Stimulated activated CD8-positive, alpha-beta memory T cell treated with anti-CD3 and anti-CD28 coated beads, Interleukin-2, amount 100 ng/mL, for 1 hour (primary cell): ENCODE measurements at places on chromosomes 3 and 15.

- DNase-seq, result no peak
Measured at GRCh38 chr15:81000144-81000623, 539 bp upstream of the TLNRD1 start.

- no peak for DNase-seq
Measured at GRCh38 chr3:193757457-193757856, 164.4 kb downstream of the OPA1 start.

DNA sequence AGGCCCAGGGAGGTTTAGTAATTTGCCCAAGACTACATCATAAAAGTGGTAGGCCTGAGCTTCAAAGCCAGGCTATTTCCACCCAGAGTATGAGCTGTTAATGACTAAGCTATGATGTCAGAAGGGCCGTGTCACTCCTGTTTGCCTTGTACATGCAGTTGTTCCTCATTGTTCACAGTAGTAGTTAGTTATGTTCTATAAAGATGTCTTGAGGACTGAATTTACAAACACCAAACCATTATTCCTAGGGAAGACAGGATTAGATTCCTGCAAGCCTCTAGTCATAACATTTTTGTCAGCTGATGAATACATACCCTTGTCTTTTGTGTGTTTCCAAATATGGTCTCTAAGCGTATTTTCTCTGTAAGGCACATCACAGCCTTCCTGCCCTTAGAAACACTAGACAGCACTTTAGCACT, 20.9 kb upstream of the LARS2 start:
- no peak for DNase-seq

- DNase-seq, result no peak
Measured at GRCh38 chr3:186413615-186414415, 51.8 kb upstream of the DGKG start.

GRCh38 chr15:28964098-28964497, 78.3 kb downstream of the APBA2 start:
- DNase-seq, result no peak

- no peak for DNase-seq
Measured at GRCh38 chr3:48709051-48709461, 8.0 kb downstream of the IP6K2 start.

GRCh38 chr15:57146506-57147201, 228.2 kb downstream of the TCF12 start:
- no peak for DNase-seq

- no peak for DNase-seq
Measured at GRCh38 chr3:56468184-56469106, at the start of gene ERC2. Gene ERC2, minus strand, starts transcription at chr3:56468467.

DNA sequence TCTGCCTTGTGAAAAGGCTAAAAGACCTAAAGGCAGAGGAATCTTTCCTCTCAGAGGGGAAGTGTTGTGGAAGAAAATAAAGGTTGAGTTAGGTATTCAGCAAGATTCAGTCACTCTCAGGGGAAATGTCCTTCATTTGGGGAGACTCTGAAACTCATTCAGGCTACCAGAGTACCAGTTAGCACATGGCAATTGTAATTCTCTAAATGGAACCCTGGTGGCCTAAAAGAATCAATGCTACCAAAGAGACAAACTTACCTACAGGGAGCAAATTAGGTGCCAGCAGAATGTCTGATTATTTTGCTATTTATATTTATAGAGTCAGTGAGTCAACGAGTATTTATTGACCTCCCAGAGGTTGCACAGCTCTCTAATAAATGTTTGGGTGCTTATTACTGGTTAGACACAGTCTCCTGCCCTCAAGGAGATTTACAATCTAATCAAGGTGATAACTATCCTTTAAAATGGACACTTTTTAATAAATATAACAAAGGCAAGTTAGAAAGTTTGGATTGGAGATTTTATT, 33.9 kb upstream of the CDIN1 start:
- DNase-seq, result no peak

- DNase-seq, result no peak
Measured at GRCh38 chr3:23437484-23438145, 234.5 kb downstream of the UBE2E2 start.

DNA sequence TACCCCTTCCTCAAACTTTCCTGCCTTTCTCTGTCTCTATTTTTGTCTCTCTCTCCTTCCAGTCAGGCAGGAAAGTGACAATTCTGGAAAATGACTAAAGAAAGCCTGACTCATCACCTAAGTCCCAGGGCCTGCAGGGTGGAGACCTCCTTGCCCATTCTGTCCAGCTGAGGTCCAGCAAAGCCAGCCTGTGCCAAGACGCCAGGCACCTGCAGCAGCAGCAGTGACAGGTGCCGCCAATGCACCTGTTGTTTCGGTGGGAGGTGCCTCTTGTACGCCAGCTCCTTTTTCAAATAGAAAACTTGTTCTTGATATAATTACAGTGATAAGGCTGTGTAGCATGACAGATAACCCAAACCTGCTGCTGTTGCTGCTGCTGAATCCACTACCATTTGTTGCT, 501.3 kb downstream of the NTRK3 start:
- no peak for DNase-seq

DNA sequence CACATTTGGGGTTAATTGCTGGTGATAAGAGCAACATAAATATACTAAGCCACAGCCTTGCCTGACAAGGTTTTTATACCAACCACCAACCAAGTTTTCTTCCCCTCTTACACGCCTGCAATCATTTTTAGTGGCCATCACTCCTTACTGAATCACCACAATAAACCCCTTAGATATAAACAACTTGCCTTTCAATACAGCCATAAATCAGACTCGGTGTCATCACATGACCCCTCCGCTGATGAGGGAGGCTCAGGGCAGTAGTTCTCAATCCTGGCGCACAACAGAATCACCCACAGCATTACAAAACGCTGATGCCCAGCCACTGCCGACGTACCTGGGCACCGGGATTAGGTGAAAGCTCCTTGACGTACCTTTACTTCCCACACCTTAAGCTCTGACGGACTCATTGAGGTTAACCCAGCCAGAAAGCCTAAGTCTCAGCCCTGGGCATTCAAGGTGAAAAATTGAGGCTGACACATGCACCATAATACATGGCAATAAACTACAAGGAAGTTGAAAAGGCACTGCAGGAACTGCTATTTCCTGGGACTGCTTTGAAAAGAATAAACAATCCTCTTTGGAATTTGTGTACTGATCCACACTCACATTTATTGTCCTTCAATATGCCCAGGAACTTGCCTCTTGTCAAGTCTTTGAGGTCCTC, 17.1 kb downstream of the ADCY5 start:
- DNase-seq, result no peak

DNA sequence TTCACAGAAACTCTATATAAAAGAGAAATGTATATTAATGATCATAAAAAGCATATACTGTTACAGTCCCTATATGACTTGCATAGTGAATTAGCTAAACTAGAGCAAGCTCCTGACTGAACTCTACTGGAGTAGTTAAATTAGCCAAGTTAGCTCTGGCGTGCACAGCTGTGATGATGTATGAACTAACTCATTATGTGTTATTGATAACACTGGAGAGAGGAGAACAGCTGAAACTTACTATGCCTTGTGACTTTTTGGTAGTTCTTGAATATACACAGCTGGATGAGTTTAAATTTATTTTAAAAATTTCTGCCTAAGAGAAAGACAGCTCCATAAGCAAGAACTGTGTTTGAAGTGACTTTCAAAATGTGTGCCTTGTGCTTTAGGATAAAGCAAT, 8.1 kb downstream of the TIPARP start:
- no peak for DNase-seq

DNA sequence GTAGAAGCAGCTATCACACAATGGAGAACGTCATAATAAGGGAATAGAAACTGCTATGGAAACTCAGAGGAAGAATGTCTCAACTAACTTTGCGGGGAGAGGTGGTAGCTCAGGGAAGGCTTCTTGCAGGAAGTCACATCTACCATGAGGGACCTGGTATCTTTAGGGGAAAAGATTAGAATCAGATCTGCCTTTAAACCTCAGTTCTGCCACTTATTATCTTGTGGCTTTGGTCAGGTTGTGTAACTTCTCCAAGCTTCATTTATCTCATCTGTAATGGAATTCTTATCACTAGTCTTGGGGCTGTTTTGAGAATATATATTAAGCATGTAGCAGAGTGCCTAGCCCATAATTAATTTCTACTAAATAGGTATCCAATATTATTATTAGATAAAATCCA, 46.4 kb upstream of the PRICKLE2 start:
- no peak for DNase-seq

GRCh38 chr15:22810853-22811338, 24.5 kb downstream of the NIPA1 start:
- no peak for DNase-seq

DNA sequence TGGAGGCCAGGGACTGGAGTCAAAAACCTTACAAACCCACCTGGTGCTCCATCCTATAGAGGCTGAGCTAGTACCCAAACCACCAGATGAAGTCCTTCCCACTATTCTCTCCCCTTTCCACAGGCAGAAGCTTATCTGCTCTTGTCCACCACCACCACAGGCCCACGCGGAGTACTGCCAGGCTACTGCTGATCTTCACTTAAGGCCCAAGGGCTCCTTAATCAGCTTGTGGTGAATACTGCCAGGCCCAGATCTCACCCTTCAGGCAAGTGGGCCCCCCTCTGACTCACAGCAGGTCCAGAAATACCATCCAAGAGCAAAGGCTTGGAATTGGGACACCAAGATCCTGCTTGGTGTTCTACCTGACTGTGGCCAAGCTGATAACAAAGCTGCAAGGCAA, 598.1 kb upstream of the CBLB start:
- DNase-seq, result no peak

DNA sequence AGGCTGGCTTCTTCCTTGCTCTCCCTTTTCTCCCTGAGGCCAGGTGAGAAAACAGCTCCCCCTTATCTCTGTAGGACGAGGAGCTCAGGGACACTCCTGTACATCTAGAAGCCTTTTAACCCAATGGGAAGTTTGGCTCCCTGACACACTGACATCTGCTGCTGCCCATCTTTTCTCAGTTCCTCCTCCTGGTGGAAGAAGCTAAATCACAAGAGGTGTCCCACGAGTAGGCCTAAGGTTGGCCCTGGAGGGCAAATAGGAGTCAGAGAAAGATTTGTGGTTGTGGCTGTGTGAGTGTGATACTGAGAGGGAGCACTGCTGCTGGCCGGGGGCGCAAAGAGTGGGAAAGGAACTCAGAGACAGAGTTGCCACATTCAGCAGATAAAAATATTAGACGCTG, 49.5 kb downstream of the ARHGAP31 start:
- no peak for DNase-seq

- no peak for DNase-seq
Measured at GRCh38 chr3:8838234-8838633, 68.8 kb upstream of the OXTR start.

- no peak for DNase-seq
Measured at GRCh38 chr3:112486811-112487505, 12.3 kb downstream of the BTLA start.

DNA sequence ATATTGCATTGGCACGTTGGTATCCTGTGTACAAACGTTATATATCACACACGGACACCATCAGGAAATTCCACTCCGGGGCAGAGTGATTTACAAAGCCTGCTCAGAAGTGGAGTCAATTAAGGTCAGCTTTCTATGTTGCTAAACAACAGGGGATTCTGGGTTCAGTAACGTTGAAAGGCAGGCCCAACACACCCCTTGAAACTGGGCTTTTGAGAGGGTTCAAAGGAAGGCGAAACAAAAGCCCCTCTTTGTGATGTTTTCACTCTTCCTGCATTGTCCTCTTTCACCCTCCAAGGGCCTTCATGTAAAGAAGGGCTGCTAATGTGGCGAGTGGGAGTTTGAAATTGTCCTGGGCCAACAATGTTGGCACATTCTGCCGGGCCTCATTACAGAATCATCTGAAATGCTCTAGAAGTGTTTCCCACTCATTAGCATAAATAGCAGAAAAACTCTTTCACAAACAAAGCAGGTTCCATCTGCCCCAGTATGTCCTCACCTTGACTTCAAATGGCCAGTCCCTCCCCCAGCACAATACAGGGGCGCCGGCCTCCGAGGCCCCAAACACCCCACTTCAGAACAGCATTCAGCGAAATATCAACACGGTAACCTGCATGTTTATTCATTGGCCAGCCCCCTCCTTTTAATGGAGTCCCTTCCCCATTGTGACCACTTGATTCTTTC, 76.4 kb downstream of the HES1 start:
- no peak for DNase-seq

DNA sequence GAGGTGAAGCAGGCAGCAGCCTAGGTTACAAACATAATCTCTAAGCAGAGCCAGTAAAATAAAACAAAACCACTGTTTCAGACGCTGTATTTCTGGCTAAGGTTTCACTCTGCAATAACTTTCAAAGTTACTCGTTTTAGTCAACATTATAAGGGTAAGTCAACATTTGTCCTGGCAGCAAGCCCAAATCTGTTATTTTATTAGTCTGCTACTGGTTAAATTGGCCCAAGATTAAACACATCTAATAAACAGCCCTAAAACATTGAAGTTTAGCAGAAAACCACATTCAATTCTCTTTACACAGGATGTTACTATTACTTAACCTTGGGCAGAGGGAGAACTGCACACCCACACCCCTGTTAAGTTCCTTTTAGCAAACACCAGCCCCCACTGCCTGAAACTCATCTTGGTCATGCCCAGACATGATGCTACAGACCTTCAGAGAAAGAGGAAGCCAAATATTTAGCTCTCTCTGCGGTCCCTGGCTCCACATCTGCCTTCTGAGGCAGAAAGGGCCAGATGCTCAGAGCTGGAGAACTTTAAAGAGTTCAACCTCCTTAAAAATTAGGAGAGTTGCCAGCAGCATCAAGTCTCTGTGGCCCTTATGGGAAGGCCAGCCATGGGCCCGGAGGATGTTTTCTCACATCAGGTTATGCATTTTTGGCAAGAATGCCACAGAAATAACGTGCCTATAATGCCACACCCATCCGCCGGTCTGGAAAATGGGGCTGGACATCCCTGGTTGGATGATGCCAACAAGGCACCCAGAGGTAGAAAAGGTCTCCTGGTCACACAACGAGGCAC, 17.9 kb downstream of the ARHGEF3 start:
- peak; percentile 43 for DNase-seq

GRCh38 chr3:63990733-63991132, 32.6 kb downstream of the PSMD6 start:
- no peak for DNase-seq

GRCh38 chr3:39794880-39795279, 14.5 kb upstream of the MYRIP start:
- no peak for DNase-seq

DNA sequence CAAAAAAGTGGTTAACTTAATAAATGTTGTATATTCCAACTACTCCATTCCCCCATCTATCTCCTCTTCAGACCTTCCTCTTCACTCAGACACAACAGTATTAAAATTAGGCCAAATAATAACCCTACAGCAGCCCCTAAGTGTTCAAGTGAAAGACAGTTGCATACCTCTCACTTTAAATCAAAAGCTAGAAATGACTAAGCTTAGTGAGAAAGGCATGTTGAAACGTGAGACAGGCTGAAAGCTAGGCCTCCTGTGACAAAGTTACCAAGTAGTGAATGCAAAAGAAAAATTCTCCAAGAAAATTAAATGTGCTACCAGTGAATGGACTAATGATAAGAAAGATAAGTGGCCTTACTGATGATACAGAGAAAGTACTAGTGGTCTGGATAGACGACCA, 71.7 kb downstream of the ANKRD28 start:
- no peak for DNase-seq

- DNase-seq, result no peak
Measured at GRCh38 chr3:123637131-123637530, 52.3 kb upstream of the HACD2 start.

GRCh38 chr3:193782276-193782647, 189.3 kb downstream of the OPA1 start:
- DNase-seq, result no peak
